ENCODE measurements at places on chromosomes 11 and 22.

DNA sequence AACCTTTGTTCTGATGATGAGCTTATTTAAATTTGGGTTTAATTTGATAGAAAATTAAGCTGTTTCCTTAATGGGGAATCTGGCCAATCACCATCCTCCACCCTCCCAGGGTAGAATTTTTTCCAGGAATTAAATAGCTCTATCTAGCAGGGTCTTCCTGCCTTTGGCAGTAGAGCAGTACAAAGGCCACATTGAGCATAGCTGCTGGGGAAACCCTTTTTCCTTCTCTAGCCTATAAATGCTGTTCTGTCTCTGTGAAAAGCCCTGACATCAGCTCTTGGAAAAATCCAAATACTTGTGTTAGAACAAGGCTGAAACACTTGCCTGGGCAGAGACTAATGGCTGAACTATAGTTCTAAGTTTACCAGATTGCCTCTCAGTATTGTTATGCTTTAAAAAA is 55.1 kb downstream of the ARHGEF12 start:
- DNase-seq, result no peak
- H3K4me1 ChIP-seq, result peaks cover 64% of the 10 kb centered on the region
- no peaks in the 10 kb centered on the region for H3K36me3 ChIP-seq

DNA sequence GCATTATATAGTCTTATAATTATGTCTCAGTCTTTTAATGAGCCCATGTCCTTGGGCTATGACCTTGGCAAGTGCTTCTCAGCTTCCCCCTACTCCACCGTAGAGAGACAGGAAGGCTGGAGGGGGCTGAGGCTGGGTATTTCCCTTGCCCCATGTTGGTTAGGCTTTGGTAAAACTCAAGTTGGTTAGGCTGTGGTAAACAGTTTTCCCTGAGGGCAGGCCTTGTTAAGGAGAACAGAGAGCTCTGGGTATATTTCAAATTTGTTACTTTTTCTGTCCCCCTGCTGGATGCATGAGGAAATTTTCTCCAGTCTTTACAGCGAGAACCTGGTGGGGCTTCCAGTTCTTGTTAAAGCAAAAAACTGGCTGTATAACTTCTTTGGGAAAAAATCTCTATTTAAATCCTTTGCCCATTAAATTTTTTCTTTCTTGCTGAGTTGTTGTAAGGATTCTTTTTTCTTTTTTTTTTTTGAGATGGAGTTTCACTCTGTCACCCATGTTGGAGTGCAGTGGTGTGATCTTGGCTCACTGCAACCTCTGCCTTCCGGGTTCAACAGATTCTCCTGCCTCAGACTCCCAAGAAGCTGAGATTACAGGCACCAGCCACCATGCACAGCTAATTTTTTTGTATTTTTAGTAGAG is 12.2 kb upstream of the DCHS1 start:
- no peak overlapping the region for H3K27ac ChIP-seq
- peaks cover 22% of the 10 kb centered on the region for H3K4me1 ChIP-seq
- H3K27me3 ChIP-seq, result no peaks in the 10 kb centered on the region
- peak; percentile 24 for DNase-seq
- no peaks in the 10 kb centered on the region for H3K36me3 ChIP-seq
- H3K4me3 ChIP-seq, result no peak overlapping the region

GRCh38 chr11:66277471-66278362 is at the start of gene CNIH2:
Gene CNIH2 (plus strand): TSS chr11:66278175. CDS start chr11:66278457, 282 bp downstream.
- DNase-seq, result peak; percentile 44
- no peak within 1 kb of the TSS for H3K27ac ChIP-seq
- H3K4me1 ChIP-seq, result peaks cover 12% of the 10 kb centered on the region
- H3K27me3 ChIP-seq, result no peaks in the 10 kb centered on the region

DNA sequence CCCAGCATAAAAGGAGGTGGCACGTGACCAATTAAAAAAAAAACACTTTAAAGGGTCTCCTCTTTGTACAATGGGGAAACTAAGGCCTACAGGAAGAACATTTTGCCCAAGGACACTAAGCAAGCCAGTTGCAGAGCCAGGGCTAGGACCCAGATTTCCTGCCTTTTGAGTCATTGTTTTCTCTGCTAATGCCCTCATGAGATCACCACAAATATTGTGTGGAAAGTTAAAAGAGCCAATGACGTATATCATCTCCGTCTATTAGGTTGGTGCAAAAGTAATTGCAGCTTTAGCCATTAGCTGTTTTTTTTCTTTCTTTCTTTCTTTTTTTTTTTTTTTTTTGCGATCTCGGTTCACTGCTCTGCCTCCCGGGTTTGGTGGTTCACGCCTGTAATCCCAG is 24.1 kb upstream of the LRRC32 start:
- no peaks in the 10 kb centered on the region for H3K36me3 ChIP-seq
- no peak overlapping the region for H3K27ac ChIP-seq
- H3K4me1 ChIP-seq, result no peaks in the 10 kb centered on the region
- DNase-seq, result no peak
- H3K27me3 ChIP-seq, result no peaks in the 10 kb centered on the region

- H3K4me1 ChIP-seq, result no peaks in the 10 kb centered on the region
- H3K27me3 ChIP-seq, result no peaks in the 10 kb centered on the region
- no peak for DNase-seq
- no peak overlapping the region for H3K27ac ChIP-seq
- H3K4me3 ChIP-seq, result no peak overlapping the region
Measured at GRCh38 chr11:64048042-64048854, 12.5 kb downstream of the FLRT1 start.

DNA sequence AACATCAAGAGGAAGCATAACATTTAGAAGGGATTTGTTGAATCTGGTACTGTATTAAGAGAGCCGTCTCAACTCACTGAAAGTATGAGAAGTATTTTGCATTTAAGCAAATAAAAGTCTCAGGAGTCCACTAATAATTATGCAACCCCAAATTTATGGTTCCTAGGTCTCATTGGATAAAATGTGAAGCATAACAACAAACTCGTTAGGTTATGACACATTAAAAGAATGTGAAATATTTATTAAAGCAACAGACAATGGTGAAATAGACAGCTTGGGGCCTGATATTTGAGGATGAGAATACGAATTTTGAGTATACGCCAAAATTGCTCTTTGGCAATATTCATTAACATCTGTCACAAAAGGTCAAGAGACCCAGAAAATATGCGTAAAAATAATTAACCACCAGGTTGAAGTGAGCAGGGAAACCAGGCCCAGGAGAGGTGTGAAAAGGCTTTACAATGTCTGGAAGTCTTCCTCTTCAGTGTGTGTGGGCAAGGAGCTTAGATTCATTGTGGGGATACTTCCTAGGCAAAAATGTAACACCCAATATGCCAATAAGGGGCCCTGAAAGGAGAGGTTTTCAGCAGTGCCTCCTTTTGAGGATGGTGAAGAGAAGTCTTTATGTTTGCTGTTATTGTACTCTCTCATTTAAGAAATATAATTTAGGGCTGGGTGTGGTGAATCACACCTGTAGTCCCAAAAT is 89.2 kb downstream of the FDX1 start:
- no peak overlapping the region for H3K27ac ChIP-seq
- DNase-seq, result no peak
- H3K36me3 ChIP-seq, result no peaks in the 10 kb centered on the region
- H3K4me3 ChIP-seq, result no peak overlapping the region

All from heart right ventricle (tissue), 16 donors.